ENCODE measurements at places on chromosomes 6 and 20.

- no peak for DNase-seq
These were observed 282.7 kb downstream of the PLCB1 start for GRCh38 chr20:8414586-8415274.

DNA sequence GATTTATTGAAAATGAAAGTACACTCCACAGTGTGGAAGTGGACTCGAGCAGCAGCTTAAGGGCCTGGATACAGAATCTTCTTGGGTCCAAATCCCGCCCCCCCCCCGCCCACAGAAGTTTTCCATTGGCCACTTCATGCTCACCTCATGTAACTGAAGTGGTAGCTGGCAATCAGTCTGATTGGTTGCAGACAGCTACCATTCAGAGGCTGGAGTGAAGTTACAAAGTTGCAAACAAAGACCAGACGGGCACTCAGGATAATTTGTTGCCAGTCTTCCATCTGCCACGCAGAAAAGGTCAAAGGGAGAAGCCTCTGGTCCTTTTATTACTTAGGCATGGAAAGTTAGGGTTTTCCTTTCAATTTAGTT lies 25.8 kb upstream of the FABP7 start:
- no peak for DNase-seq

DNA sequence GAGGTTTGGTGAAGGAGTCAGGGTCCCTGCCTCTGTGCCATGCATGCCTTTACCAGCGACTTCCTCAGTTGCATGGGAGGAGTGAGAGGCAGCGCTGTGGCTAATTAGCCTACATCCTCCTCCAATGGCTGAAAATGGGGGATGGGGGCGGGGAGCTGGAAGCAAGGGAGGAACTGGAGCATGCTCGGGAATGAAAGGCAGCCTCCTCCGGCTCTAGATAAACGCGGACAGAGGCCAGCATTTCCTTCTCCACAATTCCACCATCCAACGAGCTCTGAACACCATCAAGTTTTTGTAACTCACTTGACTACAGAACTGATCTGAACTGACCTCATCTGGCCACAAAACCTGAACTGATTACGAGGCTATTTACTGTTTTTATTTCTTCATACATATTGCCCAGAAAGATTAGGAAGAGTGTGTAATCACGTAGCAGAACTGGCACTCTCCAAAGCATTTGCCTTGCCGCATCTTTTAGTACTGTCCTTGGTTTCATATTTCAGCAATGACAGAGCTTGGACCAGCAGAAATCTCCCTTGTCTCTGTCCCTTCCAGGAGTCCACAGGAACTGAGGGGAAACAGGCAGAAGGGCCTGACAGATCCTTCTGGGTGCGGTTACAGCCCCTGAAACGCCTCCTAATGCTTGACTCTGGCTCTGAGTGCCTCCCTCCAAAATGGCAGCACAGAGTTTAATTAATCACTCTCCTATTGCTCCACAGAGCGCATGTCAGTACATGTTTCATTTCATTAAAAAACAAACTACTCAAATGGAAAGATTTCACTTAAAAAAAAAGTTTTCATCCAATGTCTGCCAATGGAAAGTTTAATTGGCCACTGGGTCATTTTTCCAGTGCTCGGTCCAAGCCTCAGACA lies 58.2 kb upstream of the TRAF3IP2 start:
- DNase-seq = no peak

- DNase-seq = no peak
These were observed 93.6 kb downstream of the CD24 start for GRCh38 chr6:106880952-106881351.

GRCh38 chr6:44262467-44263353 lies 2.6 kb downstream of the NFKBIE start:
- no peak for DNase-seq

GRCh38 chr20:59055302-59055701 lies 12.7 kb upstream of the PRELID3B start:
- DNase-seq = no peak

Measured in stimulated activated CD4-positive, alpha-beta T cell treated with anti-CD3 and anti-CD28 coated beads, Interleukin-1b, Interleukin-23, amount 100 ng/mL, for 24 hours (primary cell).